PC-3 (cell line): ENCODE measurements at places on chromosomes 7 and 10. TPM values are rescaled to one million over a fixed set of nuclear protein-coding genes. Genes with fewer than 3 reads are reported as not detected.

C10orf88 gene
- total RNA-seq: 4.5 and 6.2 TPM in 2 replicates

CLCN1 gene
- 0.55 and 0.69 TPM in 2 replicates for total RNA-seq

HOXA3 gene
- 4.5 and 13.8 TPM in 2 replicates for total RNA-seq

MMD2 gene
- total RNA-seq: not detected in 2 replicates

PPP1R17 gene
- not detected in 2 replicates for total RNA-seq

PTPRN2 gene
- 3.2 and 3.6 TPM in 2 replicates for total RNA-seq

CTAGE8 gene
- total RNA-seq: 0.69 and 1.2 TPM in 2 replicates

SEC31B gene
- total RNA-seq: 1.5 and 1.6 TPM in 2 replicates

ICA1 gene
- total RNA-seq: 1.1 and 3.2 TPM in 2 replicates

DNA sequence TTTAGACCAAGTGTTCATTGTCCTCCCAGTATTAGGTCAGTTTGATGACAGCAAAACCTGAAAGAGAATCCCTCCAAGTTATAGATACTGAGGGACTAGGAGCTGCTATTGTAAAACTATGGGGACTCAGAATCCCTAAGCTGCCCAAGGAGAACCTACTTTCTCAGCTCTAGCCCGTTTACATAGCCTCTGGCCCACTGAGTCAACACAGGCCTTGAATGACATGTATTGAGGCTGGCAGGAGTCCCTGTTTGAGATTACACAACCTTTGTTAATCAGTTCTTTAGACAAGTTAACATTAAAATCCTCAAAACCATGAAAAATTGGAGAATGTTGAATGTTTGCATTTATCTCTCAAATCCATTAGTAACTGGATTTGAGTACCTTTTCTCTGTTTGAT, 1079.0 kb downstream of the KCNMA1 start:
- DNase-seq: peak; percentile 86

DNA sequence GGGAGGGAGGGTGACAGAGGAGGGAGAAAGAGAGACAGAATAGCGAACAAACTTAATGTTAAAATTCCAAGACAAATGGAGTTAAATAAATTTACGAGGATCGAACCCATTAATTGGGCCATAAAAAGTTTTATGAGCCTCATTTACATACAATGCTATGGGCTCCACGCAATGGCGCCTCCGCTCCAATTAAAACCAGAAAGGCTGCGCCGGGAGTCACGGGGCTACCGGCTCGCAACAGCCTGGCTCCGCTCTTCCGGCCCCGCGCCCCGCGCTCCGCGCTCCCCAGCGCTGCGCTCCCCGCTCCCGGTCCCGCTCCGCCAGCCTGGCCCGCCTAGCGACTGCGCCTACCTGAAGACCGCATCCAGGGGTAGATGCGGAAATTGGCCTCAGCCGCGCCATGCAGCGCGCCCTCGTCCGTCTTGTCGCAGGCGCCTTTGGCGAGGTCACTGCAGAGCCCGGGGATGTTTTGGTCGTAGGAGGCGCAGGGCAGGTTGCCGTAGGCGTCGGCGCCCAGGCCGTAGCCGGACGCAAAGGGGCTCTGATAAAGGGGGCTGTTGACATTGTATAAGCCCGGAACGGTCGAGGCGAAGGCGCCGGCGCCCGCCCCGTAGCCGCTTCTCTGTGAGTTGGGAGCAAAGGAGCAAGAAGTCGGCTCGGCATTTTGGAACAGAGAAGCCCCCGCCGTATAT, 513 bp downstream of the HOXA7 start:
- peak; percentile 52 for DNase-seq

- no peak for DNase-seq
Observed at GRCh38 chr7:42156291-42156865, 80.6 kb downstream of the GLI3 start.

DNA sequence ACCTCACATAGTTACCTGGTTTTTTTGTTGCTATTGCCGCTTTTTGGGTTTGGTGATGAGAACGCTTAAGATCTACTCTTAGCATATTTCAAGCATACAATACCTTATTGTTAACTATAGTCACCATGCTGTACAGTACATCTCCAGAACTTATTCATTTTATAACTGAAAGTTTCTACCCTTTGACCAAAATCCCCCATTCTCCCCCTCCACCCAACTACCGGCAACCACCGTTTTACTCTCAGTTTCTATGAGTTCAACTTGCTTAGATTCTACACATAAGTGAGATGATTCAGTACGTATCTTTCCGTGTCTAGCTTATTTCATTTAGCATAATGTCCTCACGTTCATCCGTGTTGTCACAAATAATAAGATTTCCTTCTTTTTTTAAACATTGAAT, 86.7 kb upstream of the IL6 start:
- no peak for DNase-seq

DNA sequence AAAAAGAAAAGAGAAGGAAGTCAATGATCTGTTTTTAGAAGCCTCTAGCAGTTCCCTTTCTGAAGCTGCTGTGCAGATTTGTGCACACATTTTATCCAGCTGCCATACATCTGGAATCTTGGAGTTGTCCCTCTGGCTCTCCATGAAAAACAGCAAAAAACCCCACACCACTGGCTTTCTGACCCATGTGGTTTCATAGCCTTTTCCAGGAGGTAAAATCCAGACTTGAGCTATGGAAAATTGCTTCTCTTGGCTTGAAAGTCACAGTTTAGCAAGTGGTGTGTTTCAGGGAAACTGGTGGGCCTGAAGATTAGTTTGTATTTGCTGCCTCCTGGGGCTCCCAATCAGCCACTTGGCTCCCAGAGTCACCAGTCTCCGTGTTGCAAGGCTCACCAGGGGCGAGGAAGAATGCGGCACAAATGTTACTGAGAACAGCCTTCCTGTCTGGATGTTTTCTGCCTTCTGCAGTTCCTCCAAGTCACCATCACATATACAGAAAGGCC, 50.1 kb upstream of the ADRB1 start:
- no peak for DNase-seq

GRCh38 chr10:9833942-9834341, 1183.7 kb upstream of the CELF2 start:
- DNase-seq: no peak

DNA sequence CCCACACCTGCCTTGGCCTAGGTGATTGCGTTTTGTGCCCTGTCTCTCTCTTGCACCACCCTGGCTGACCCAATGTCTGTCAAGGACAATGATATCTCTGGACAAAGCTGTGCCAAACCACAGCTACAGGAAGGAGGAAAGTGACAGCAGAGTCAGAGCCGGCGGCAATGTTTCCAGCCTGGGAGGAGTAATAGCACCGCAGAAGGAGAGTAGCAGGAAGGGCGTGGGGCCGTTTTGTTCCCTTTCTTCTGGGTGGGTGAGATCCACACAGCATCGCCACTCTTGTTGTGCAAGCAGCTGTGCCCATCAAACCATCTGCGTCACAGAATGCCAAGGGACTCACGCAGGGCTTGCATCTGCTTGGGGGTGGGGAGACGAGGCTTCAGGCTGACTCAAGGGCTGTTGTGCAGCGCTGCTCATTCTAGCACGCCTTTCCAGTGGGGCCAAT, 341.6 kb upstream of the AUTS2 start:
- no peak for DNase-seq

DNA sequence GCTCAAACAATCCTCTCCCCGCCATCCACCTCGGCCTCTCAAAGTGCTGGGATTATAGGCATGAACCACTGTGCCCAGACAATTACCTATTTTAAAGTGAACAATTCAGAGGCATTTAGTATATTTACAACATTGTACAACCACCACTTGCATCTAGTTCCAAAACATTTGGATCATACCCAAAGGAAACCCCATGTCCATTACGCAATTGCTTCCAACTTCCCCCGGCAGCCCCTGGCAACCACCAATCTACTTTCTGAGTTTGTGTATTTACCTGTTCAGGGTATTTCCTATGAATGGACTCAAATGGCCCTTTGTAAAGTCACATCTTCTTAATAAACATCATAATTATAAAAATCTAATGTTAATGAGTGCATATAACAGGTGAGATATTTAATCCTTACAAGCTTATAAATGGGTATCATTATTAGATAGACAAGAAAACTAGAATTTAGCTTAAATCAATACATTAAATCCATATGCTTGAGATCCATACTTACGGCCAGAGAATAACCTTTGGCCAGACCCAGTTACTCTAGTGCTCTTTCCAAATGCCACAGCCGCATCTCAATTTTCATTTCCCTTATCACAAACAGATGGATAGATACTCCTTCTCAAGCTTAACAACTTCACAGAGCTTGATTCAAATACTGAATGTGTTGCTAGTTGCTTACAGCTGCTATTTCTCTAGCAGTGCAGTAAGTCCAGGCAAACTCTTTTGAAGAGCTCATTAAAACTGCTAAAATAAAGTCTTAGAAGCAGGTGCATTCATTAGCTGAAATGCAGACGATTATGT, 133.4 kb upstream of the MKLN1 start:
- DNase-seq: peak; percentile 52

DNA sequence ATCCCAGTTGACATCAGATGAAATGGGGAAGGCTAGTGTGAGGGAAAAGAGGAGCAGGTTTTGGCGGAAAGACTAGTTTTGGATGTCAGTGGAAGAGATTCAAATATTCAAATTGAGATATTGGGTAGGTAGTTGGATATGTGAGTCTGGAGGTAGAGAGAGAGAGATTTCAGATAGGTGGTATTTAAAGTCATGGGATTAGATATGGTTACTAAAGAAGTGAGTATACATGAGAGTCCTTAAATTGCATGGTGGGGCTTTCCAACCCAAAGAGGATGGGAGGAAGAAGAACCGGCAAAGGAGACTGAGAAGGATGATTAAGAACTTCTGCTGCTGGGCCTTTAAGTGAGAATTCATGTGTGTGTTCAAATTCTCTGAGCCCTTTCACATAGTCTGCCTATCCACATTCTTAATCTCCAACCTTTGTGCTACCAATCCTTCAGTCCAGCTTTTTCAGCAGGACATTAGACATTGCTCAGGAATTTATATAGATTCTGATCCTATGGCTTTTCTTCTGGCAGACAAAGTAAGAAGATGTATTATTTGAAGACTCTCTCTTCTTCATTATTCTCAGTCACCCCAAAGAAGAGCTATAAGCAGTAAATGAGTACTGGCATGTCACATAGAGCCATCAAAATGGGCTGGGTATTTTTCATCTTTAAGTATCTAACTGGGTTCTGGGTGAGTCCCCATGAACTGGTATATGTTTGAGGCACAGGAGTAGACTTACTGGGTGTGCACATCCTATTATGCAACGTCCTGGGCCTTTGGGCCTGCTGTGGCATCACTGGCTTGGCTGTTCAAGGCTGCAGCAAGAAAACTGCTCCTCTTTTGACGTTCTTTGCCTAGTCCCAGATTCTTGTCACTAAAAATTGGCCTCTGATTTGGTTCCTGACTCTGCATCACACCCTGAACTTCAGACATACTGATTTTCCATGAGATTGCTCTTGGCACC, 33.6 kb downstream of the ST7 start:
- peak; percentile 68 for DNase-seq

DNA sequence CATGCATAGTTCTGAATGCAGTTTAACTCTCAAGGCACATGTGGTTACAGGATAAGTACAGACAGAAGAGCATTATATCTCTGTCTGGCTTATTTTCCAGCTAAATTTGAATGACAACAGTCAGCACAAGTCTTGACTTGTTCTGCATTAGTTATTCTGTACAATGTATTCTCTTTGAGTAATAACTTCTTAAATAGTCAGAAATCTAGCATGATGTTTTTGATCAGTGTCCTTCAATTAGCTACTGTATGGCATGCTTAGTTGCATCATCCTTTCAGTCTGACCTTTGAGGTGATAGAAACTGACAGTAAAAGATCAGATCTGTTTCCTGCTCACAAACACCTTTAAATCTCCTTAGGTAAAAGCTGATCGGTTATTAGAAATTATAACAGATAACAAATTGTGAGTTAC, 118.1 kb downstream of the ARL4A start:
- DNase-seq: no peak

DNA sequence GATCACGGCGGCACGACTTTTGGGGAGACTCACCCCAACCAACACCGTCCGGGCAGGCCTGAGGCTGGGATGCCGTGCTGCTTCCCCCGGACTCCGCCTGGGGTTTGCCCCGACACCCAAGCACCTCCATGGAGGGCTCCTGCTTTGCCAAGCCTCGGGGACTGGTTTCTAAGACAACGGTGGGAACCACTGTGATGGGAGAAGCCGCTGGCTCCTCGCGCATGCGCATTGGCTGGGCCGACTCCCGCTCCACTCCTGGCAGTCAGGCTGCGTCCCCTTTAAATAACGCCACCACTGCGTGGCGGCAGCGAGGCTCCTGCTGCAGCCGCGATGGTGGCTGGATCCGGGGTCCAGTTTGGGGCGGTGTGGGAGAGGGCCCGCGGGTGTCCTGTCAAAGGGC, 201.0 kb downstream of the ZNF716 start:
- no peak for DNase-seq

DNA sequence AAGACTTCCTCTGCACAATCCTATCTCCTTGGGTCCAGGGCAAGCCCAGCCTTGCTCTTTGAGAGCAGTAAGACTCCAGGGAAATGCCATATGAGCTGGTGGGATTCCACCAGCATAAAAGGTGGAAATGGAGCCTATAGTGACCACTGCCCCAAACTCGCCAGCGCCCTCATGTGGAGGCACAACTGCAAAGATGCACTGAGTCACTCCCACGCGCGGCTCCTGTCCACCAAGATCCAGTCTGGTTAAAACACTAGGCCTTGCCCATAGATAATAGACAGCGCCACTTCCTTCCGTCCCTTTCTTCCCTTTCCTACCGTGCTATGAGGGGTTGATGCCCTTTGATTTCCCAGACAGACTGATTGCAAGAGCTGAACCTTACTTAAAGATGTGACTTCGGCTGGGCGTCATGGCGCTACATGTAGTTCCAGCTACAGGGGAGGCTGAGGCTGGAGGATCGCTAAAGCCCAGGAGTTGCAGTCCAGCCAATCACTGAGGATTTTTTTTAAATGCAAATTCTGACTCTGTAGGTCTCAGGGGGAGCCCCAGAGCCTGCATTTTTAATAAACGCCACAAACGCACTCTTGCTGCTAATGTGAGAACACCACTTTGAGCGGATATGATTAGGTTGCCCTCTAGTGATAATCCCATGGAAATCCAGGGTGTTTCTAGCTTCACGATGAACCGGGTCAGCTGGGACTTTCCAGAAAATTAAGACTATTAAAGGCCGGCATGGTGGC, 136.5 kb downstream of the EPC1 start:
- peak; percentile 62 for DNase-seq

DNA sequence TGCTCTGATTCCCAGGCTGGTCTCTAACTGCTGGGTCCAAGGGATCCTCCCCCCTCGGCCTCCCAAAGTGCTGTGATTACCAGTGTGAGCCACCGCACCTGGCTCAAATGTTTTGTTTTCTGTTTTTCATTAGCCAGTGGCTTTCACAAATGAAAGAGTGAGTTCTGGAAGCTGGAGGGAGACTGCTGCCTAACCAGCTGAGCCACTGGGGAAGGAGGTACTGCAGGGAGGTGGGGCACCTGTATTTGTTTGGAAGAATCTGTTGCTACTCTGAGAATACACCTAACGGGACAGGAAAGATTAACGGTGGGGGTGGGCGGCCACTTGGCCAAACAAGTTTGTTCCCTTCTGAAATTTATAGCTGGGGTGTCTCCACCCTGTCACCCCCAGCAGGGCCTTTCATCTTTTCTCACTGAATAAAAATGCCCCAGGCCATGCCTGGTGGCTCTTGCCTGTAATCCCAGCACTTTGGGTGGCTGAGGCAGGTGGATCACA, 4.7 kb downstream of the STOX1 start:
- no peak for DNase-seq

- DNase-seq: no peak
Observed at GRCh38 chr7:159020987-159021386, 123.7 kb downstream of the VIPR2 start.

GRCh38 chr7:92641921-92642511, 51.8 kb upstream of the FAM133B start:
- peak; percentile 26 for DNase-seq
